Colonic mucosa (tissue), 4 donors: ENCODE measurements at places on chromosomes 1 and 21. TPM values are rescaled to one million over a fixed set of nuclear protein-coding genes. Genes with fewer than 3 reads are reported as not detected.
A peak's percentile ranks its signal among the peaks of the same experiment; 100 is the strongest.

The AGMAT gene
- total RNA-seq, result 54.2 TPM

The F3 gene
- total RNA-seq, result 20.9 TPM

The SYT14 gene
- 0.07 TPM for total RNA-seq

The CFHR1 gene
- 0.57 TPM for total RNA-seq

The TSSK3 gene
- 0.99 TPM for total RNA-seq

GRCh38 chr1:6450943-6451373 is 15.0 kb downstream of the TNFRSF25 start:
- peak overlapping the region; percentile 13 for H3K4me3 ChIP-seq
- H3K27me3 ChIP-seq, result peaks cover 25% of the 10 kb centered on the region
- DNase-seq, result peak; percentile 93

GRCh38 chr1:180778782-180779398 is 133.8 kb upstream of the KIAA1614 start:
- H3K27me3 ChIP-seq, result no peaks in the 10 kb centered on the region
- no peaks in the 10 kb centered on the region for H3K4me1 ChIP-seq
- no peaks in the 10 kb centered on the region for H3K36me3 ChIP-seq
- H3K4me3 ChIP-seq, result no peak overlapping the region

- no peaks in the 10 kb centered on the region for H3K4me1 ChIP-seq
- no peaks in the 10 kb centered on the region for H3K27me3 ChIP-seq
- peak overlapping the region; percentile 62 for H3K27ac ChIP-seq
- H3K36me3 ChIP-seq, result no peaks in the 10 kb centered on the region
These were observed 35.0 kb upstream of the VWA5B1 start for GRCh38 chr1:20255666-20256065.

- H3K27ac ChIP-seq, result no peak overlapping the region
- H3K36me3 ChIP-seq, result no peaks in the 10 kb centered on the region
- no peaks in the 10 kb centered on the region for H3K4me1 ChIP-seq
These were observed 29.4 kb downstream of the MRPL37 start for GRCh38 chr1:54229281-54229891.

- no peak overlapping the region for H3K4me3 ChIP-seq
- H3K4me1 ChIP-seq, result no peaks in the 10 kb centered on the region
- no peaks in the 10 kb centered on the region for H3K36me3 ChIP-seq
- no peak overlapping the region for H3K27ac ChIP-seq
- no peaks in the 10 kb centered on the region for H3K27me3 ChIP-seq
These were observed 118.9 kb downstream of the HHAT start for GRCh38 chr1:210447456-210448057.

GRCh38 chr1:232944347-232944746 is 6.1 kb upstream of the NTPCR start:
- no peaks in the 10 kb centered on the region for H3K36me3 ChIP-seq
- H3K27me3 ChIP-seq, result no peaks in the 10 kb centered on the region
- H3K4me1 ChIP-seq, result no peaks in the 10 kb centered on the region
- H3K27ac ChIP-seq, result no peak overlapping the region
- H3K4me3 ChIP-seq, result no peak overlapping the region

DNA sequence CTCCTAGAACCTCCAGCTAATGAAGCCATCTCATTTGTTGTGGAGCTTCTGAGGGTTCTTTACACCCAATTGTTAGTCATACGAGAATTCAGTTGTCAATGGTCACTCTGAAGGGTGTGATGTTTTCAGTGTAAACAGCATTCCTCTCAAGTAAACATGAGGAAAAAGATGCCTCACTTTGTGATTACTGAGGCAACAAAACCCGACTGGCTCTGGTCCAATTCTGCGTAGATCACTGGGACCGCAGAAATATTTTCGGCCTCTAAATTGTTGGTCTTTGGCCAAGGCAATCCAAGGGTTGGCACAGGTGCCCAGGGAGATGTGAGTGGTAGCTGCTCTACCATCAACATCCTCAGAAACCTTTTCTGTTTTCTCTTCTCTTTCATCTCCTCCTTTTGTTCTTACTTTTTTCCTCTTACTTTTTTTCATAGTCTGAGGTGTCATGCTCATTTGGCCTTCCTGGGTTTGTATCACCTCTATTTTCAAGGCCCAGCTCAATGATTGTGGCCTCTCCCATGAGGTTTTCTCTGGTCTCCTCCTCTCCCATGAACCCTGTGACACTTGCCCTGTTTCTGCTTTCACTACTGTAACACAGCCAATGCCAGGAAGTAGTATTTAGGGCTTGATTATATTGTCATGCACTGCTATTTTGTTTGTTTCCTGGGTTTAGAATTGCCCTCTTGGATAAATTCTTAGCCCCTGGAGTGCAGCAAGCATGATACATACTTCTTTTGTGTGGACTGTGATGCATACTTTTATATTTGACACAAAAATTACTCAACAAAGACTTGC is 221.9 kb downstream of the TNR start:
- H3K27me3 ChIP-seq, result no peaks in the 10 kb centered on the region
- no peaks in the 10 kb centered on the region for H3K36me3 ChIP-seq
- H3K4me3 ChIP-seq, result no peak overlapping the region
- H3K4me1 ChIP-seq, result no peaks in the 10 kb centered on the region
